A549 treated with Mapracorat at 1 μM for 4 hours (cell line): ENCODE measurements at places on chromosomes 1 and 21. TPM values are rescaled to one million over a fixed set of nuclear protein-coding genes. Genes with fewer than 3 reads are reported as not detected.

Gene OR2T2
- total RNA-seq, result not detected in 5 replicates

Gene EDN2
- total RNA-seq, result 27.8 to 36.9 TPM (median 34.3 TPM) in 5 replicates

Gene ALPL
- total RNA-seq, result 0.18 to 0.50 TPM (median 0.31 TPM) in 5 replicates

Gene PRKAA2
- 1.9 to 2.3 TPM (median 2.1 TPM) in 5 replicates for total RNA-seq

Gene PLEKHG5
- 2.6 to 4.9 TPM (median 3.3 TPM) in 5 replicates for total RNA-seq

Gene SLC45A1
- 6.6 to 11.3 TPM (median 9.2 TPM) in 5 replicates for total RNA-seq

Gene TCP10L
- 0.67 to 0.95 TPM (median 0.80 TPM) in 5 replicates for total RNA-seq

Gene PM20D1
- total RNA-seq, result not detected in 5 replicates

Gene TNFRSF18
- 0.15 to 0.25 TPM (median 0.15 TPM) in 3 of 5 replicates, not detected in the others for total RNA-seq

Gene PRDM15
- 2.6 to 3.5 TPM (median 3.1 TPM) in 5 replicates for total RNA-seq

Gene HSPB7
- 0.07 TPM in 1 of 5 replicates, not detected in the others for total RNA-seq

Gene FNDC5
- 0.17 to 0.80 TPM (median 0.30 TPM) in 5 replicates for total RNA-seq

Gene NEGR1
- not detected in 5 replicates for total RNA-seq

Gene S100A10
- 2,101 to 2,395 TPM (median 2,281 TPM) in 5 replicates for total RNA-seq

Gene KIF14
- 7.1 to 11.0 TPM (median 9.7 TPM) in 5 replicates for total RNA-seq

Gene FCRLB
- 1.3 to 2.1 TPM (median 1.6 TPM) in 5 replicates for total RNA-seq

Gene CYP4Z1
- total RNA-seq, result not detected in 5 replicates

Gene NBPF4
- 0.12 to 0.16 TPM (median 0.14 TPM) in 4 of 5 replicates, not detected in the other for total RNA-seq

Gene FCGR3A
- not detected in 5 replicates for total RNA-seq

Gene LAX1
- not detected in 5 replicates for total RNA-seq

Gene MCM3AP
- 29.5 to 44.7 TPM (median 34.9 TPM) in 5 replicates for total RNA-seq

Gene ZFP69
- total RNA-seq, result not detected in 5 replicates

Gene KCNH1
- total RNA-seq, result 2.0 to 2.2 TPM (median 2.1 TPM) in 5 replicates

Gene KIF21B
- 1.3 to 2.6 TPM (median 2.2 TPM) in 5 replicates for total RNA-seq

Gene C1orf50
- total RNA-seq, result 3.2 to 4.6 TPM (median 3.9 TPM) in 5 replicates

Gene PCP4
- total RNA-seq, result not detected in 5 replicates

Gene INAVA
- total RNA-seq, result 36.4 to 50.4 TPM (median 46.3 TPM) in 5 replicates

Gene RNF207
- 7.9 to 17.0 TPM (median 14.1 TPM) in 5 replicates for total RNA-seq

Gene KRTAP19-3
- total RNA-seq, result not detected in 5 replicates

Gene TMEM61
- 0.49 to 0.86 TPM (median 0.63 TPM) in 5 replicates for total RNA-seq

Gene FBLIM1
- total RNA-seq, result 21.8 to 34.6 TPM (median 27.8 TPM) in 5 replicates

Gene PROK1
- not detected in 5 replicates for total RNA-seq

Gene MCOLN2
- 1.5 to 2.5 TPM (median 2.0 TPM) in 5 replicates for total RNA-seq

Gene ANGPTL7
- total RNA-seq, result not detected in 5 replicates

Gene GUCA2B
- total RNA-seq, result 0.46 TPM in 1 of 5 replicates, not detected in the others

Gene PIGK
- total RNA-seq, result 19.1 to 28.1 TPM (median 20.8 TPM) in 5 replicates

Gene TNFRSF8
- 0.09 to 0.16 TPM (median 0.13 TPM) in 5 replicates for total RNA-seq

Gene ZSWIM5
- total RNA-seq, result 0.40 to 0.55 TPM (median 0.46 TPM) in 5 replicates

Gene ACKR1
- total RNA-seq, result not detected in 5 replicates

Gene CADM3
- 0.06 to 0.15 TPM (median 0.09 TPM) in 4 of 5 replicates, not detected in the other for total RNA-seq

Gene FAM43B
- 2.9 to 5.2 TPM (median 4.3 TPM) in 5 replicates for total RNA-seq

Gene KRTAP19-4
- not detected in 5 replicates for total RNA-seq

Gene NDUFV3
- 19.0 to 21.4 TPM (median 20.5 TPM) in 5 replicates for total RNA-seq

Gene NUF2
- total RNA-seq, result 22.9 to 29.3 TPM (median 27.2 TPM) in 5 replicates

Gene NUP210L
- total RNA-seq, result not detected in 5 replicates

Gene CHRM3
- 0.03 to 0.16 TPM (median 0.06 TPM) in 3 of 5 replicates, not detected in the others for total RNA-seq
